ENCODE measurements at places on chromosomes 5 and 9.

- DNase-seq = peak; percentile 79
Measured at GRCh38 chr9:121735065-121735792, 83.8 kb downstream of the DAB2IP start.

- peak; percentile 70 for DNase-seq
Measured at GRCh38 chr5:73451224-73452130, 2.9 kb upstream of the FOXD1 start.

DNA sequence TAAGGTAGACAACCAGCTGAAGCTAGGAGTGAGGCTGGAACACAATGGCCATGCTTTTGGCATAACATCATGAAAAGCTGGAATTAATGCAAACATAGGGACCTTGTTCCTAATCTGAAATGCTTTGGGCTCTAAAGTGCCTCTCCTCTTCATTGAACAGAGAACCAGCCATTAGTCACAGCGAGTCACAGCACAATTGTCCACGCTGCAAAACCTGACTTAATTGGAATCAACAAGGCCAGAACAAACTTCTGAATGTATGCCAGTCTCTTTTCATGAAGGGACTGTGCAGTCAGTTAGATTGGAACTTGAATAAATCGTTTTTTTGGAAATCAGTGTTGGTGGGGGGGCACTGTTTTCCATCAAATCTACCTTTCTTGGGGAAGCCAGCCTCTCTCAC is 96.5 kb downstream of the JAKMIP2 start:
- no peak for DNase-seq

DNA sequence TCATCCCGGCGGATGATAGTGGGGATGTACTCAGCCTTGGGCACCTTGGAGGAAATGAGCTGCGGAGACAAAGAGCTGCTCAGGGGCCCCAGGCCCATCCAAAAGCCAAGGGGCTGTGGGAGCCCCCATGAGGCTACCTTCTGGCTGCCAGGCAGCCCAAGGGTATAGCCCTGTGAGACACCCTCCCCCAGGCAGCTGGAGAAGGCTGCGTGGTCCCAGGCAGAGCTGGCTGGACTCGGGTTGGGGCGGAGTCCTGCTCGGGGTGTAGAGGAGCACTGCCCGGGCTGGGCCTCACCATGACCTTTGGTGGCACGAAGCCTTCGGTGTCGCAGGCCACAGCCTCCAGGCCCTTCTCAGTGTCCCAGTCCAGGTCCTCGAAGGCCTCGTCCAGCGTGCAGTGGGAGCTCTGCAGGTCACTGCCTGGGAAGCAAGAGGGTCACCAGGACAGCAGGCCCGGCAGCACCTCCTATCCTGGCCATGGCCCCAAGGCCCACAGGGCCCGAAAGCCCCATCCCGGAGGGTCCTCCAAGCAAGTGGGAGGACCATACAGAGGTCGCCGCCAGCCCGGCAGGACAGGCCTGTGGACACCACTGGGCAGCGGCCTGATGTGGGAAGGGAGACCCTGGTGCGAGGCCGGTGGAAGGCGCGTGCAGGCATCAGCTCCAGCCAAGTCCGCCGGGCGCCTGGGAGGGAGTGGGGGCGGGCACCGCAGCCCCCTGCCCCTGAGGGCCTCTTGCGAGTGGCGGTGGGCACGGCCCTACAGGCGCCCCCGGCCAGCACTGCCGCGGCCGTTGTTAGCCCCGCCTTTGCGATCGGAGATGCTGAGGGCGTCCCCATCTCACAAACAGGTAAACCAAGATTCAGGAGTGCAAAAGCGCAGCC is 6.1 kb downstream of the NSMF start:
- DNase-seq = no peak

DNA sequence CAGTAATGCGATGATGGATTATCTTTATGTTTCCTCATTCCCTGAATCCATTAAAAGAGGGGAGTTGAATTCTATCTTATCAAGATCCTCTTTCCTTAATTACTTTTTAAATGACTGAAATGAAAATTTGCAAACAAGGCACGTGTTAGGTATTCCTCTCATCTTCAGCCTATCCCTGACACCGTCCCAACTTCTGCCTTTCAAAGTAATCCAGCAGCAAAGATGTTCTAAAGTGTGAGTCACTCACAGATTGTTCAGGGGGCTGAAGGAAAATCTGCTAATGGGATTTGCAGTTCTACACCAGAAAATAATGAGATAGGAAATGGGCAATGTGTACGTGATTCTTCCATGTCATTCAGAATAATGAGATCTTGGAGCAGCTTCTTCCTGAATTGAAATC is 403.0 kb downstream of the ARHGEF28 start:
- no peak for DNase-seq

GRCh38 chr5:97838214-97838613 is 655.2 kb upstream of the RIOK2 start:
- DNase-seq = peak; percentile 95

- peak; percentile 41 for DNase-seq
Measured at GRCh38 chr9:21904371-21904770, 89.8 kb downstream of the CDKN2A start.

DNA sequence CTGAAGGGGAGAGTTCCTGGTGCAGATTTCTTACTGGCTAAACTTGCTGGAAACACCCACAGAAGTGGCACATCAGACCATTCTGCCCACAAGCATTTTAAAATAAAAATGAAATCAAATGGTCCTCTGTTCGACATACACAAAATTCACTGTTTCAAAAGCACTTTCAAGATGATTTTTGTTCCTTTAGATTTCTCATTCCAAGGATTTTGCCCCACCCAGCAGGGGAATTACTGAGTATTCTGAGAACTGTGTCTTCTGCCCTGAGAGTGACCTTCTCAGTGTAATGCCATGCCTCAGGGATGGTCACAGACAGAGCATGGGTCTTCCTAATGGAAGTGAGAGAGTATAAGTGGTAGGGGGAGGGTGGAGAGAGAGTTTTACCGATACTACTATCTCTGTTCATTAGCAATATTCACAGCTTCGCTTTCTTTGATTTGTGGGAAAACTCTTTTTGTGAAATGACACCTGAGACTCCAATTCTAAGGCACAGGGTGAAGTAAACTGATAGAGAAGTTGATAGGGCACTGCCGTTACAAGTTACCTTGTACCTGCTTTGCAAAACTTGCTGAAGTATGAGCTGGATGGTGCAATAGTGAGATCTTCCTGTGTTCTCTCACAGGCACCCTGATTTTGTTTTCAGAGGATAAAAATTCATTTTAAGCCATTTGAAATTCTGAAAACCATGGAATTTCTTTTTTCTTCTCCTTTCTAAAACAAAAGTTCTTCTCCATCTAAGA is 95.8 kb upstream of the CD180 start:
- DNase-seq = no peak

- DNase-seq = peak; percentile 72
Measured at GRCh38 chr9:117487555-117488175, 72.8 kb upstream of the ASTN2 start.

DNA sequence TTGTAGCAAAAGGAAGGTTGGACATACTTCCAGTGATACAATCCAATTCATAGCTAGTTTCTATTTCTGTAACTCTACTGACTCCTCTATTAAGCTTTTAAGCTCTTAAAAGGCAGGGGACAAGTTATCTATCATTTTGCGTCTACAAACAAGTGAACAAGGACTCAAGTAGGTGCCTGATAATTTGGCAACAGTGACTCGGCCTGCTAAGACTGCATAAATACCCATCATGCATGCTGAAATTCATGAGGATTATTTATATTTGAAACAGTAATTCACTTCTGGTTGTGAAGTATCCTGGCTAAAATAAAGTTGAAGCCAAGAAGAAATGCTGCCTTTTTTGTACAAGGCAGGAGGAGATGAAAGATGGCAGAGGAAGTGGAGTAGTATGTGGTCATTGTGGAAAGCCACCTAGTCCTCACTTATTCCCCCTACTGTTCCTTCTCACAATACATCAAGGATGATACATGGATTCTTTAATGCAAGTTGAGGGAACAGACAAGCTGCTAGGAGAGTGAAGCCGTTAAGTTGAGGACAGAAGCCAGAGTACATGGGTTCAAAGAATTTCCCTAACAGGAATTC is 74.0 kb downstream of the MRPS27 start:
- DNase-seq = peak; percentile 16

DNA sequence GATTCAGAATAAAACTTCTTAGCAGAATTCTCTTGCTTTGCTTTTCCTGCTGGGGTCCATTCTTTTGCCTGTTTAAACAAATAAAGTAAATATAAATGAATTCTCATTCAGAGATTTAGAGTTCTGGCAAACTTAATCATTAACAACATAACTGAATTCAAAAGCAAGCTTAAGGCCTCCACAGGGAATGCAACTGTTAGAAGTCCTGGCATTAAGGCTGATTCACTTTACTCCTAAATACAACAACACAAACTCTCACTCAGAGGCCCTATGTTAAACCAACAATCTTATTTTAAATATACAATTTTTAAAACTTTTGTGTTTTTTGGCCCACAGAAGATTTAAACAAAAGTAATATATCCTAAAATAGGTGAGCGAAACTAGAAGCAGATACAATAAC is 178.3 kb downstream of the AP3B1 start:
- DNase-seq = no peak

DNA sequence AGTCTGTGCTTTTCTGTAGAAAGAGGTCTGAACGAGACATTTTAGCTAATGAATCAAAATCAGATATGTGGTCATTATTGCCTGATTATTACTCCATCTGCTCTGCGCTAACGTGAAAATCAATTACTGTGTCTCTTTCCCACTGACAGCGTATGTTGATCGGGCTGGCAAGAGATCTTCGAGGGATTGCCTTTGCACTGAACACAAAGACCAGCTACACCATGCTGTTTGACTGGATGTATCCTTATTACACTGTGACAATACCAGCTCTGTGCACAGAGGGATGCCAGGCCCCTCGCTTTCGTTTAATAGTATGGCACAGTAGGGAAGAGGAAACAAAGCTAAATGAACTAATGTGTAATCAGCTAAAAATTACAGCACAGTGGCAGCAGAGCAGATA is 103.7 kb upstream of the TLX3 start:
- no peak for DNase-seq

DNA sequence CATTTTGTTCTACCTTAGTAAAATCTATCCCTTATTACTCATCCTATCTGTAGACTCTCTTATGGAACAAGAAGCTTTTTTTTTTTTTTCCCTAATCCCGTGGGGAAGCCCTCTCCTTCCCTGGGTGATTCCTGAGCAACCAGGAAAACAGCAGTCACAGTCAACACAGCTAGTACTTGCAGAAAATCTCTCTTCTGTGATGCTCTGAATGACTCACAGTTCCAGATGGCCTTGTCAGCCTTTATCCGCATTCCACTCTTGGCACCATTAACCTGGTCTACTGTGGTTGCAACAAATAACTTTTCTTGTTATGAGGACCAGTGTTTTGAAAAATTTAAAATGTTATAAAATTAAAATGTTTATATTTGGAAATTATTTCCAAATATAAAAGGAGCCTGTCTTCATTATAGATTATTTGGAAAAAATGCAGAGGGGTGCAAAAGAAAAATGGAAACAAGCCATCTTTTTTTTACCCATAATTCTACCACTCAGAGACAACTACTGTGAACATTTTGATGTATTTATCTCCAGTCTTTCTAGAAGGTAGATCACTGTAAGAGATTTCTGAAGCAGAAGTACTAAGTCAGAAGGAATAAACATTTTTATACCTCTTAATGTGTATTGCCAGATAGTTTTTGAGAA is 486.7 kb downstream of the RAB3C start:
- DNase-seq = peak; percentile 93

DNA sequence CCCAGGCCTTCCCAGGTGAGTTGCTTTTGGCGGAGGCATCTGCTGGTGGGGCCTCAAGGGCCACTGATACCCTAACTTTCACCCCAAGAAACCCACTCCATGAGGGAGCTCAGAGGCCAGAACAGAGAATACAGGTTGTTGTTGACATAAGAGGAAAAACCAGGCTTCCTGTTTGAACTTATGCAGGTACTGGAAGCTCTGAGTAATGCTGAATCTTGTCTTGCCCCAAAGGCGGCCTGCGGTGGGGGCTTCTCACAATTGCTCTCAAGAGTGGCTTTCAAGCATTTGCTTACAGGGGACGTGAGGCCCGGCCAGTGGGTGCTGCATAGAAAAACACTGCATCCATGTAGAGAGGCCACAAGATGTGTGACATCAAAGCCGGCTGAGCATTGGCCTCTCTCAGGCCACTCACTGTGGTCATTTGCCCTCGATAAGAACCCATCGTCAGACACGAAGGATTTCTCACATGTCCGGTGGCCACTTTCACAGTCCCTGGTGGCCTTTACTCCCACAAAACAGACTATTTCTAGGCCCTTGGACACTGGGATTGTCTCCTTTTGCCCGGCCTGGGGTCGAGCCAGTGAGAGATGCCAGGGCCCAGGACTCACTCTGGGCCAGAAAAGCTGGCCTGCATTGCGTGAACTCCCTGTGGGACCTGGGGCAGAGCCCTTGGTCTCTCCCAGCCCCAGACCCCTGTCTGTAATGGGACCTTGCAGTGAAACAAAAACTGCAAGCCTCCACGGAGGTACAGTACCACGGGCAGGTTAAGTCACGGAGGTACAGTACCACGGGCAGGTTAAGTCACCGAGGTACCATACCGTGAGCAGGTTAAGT is 34.5 kb upstream of the TCF7 start:
- no peak for DNase-seq

GRCh38 chr5:172722327-172722815 is 48.6 kb downstream of the DUSP1 start:
- DNase-seq = no peak

GRCh38 chr5:153005711-153006110 is 484.8 kb upstream of the GRIA1 start:
- DNase-seq = no peak

DNA sequence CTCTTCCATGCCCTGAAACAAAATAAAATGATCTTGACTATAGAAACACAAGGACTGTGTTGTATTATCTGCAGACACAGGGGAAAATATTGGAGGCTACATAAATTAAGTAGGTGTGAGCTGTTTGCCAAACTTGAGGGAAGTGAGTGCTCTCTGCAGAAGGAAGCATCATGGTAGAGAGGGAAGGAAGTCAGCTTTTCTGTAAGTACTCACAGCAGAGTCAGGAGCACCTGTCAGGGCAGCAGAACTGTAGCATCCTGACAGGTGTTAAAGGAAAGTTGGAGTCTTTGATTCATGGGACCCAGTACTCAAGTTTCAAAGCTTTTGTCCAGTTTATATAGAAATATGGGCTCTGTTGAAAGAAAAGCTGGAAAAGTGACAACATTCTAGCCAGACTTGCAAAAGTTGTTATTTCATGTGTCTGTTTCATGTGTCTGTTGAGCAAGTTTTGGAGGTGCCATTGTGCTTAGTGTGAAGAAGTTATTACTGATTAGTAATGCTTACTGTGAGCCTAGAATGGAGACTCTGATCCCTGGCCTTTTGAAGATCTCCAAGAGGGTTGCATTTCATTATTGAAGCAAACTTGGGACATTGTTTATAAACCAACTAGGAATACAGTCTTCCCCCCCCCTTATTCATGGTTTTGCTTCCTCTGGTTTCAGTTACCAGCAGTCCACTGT is 194.7 kb downstream of the SPATA31D1 start:
- DNase-seq = no peak

Measured in EL (cell line).